ENCODE measurements at places on chromosomes 6 and 20. TPM values are rescaled to one million over a fixed set of nuclear protein-coding genes. Genes with fewer than 3 reads are reported as not detected.

DNA sequence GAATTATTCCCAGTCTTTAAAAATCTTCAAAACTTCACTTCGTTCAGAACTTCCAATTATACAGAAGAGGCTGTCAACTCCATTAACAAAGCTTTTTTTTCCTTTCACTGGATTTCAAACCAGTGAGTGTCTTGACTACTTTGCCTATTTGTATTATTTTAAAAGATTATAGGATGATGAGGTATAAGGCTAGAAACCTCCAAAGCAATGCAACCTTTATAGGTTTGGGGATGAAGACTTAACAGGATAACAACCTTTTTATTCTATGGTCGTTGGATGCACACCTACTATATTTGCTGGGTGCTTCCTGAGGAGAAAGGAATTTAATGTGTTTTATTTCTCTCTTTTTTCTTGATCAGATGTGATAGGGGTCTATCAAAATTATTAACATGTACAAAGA is 1.9 kb upstream of the OVOL2 start:
- no peak for DNase-seq

GRCh38 chr6:134172706-134173365 is 120.4 kb upstream of the SLC2A12 start:
- DNase-seq, result peak; percentile 12

DNA sequence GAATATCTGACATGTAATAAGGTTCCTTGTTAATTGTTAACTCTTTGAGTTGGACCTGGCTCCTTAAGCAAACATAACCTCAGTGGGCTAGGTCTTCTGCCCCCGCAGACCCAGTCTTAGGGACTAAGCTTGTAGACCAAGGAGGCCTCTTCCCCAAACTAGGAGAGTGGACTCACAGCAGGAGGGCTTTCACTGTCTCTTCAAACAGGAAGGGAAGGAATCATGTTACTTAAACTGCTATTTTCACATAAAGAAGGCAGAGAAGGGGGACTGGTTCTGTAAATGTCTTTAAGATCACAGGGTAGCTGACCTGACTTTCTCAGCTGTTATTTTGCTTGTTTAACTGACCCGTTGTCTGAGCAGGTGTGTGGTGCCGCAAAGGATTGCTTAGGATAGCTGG is 34.9 kb upstream of the PRDM1 start:
- no peak for DNase-seq

- peak; percentile 20 for DNase-seq
Measured at GRCh38 chr6:148827416-148828045, 80.7 kb downstream of the UST start.

- no peak for DNase-seq
Measured at GRCh38 chr6:10269814-10270472, 144.9 kb downstream of the TFAP2A start.

GRCh38 chr20:32982617-32983458 is 21.4 kb downstream of the SUN5 start:
- no peak for DNase-seq

GRCh38 chr6:6251555-6252280 is 68.7 kb downstream of the F13A1 start:
- no peak for DNase-seq

DNA sequence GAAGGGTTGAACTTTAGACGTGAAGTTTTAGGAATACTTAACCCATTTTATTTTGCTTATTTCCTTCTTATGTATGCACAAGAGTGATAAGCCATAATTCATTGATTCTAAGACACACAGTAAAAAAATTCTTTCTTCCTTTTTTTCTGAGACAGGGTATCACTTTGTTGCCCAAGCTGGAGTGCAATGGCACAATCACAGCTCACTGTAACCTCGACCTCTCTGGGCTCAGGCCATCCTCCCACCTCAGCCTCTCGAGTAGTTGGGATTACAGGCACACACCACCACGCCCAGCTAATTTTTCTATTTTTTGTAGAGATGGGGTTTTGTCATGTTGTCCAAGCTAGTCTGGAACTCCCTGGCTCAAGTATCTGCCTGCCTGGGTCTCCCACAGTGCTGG is 116.6 kb upstream of the RNF24 start:
- DNase-seq, result no peak

- peak; percentile 7 for DNase-seq
Measured at GRCh38 chr20:21109144-21109543, 3.0 kb upstream of the LINC00237 start.

GRCh38 chr6:53679446-53679933 is 13.9 kb upstream of the KLHL31 start:
- DNase-seq, result peak; percentile 46

DNA sequence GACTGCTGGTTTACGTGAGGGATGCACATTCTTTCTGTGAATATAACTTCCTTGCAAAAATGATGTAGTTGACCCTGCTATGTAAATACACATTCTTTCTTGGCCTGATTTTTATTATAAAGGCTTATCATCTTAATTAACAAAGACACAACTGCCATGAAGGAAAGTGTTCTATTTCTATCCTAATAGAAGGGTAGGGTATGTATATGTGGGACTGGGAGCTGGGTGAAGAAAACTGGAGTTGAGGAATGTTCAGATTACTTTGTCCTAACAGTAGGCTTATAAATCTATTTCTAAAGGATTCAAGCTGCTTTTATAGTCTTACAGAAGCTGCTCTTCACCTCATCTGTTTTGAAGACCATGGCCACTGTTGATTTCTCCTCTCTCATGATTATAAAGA is 76.5 kb upstream of the RGS17 start:
- no peak for DNase-seq

DNA sequence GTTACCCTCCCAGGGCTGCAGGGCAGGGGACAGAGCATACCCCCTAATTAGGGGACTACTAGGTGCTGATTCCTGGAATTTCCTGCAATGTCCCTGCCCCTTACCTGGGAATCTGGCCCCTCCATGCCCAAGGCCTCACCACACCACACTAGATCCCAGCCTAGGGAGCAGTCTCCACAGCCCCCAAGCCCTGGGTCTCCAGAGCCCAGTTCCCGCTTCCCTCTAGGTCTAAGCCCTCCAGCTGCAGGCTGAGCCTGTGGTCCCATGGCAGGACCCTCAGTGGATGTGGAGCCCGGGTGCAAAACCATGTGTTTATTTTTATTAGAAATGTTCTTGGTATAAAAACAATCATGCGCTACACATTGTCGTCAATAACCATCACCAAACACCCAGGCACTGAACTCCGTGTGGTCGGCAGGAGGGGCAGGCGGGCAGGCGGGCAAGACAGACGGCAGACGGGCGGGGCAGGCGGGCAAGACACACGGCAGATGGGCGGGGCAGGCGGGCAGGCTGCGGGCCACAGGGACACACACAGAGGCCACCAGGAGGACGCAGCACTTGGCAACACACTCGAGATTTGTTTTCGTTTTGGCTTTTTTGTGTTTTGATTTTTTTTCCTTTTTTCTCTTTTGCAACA is 124.2 kb downstream of the GRM4 start:
- DNase-seq, result no peak

GRCh38 chr6:117303323-117303722 is 38.0 kb downstream of the VGLL2 start:
- DNase-seq, result no peak

TSPO2 gene
- not detected for total RNA-seq

KIF25 gene
- total RNA-seq, result not detected

SPAG4 gene
- 1.9 TPM for total RNA-seq

UBD gene
- total RNA-seq, result not detected

TNFRSF6B gene
- 1.1 TPM for total RNA-seq

OPRM1 gene
- not detected for total RNA-seq
